ENCODE measurements at places on chromosomes 11 and 22. TPM values are rescaled to one million over a fixed set of nuclear protein-coding genes. Genes with fewer than 3 reads are reported as not detected.

DNA sequence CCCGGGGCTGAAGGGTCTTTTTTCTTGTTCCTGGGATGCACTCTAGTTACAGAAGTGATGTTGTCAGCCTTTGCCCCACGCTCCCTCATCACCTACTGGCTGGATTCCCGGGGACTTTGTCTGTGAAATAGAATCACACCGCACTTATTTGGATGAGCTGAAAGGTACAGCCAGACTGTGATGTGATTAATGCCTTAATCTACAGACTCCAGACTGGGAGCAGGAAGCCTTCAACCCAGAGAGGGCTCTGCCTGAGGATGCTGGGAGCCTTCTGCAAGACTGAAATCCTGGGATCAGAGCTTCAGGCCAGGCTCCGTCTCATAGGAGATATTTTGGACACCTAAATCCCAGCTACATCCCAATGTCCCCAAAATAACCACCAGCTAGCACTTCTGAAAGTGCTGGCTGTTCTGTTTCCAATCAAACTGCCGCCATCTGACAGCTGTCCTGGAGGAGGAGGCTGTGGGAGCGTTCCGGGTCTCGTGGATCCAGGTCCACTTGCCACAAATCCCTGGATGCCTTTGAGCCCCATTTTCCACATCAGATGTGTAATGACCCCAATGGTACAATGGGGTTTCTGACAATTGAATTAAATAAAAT is 688.5 kb downstream of the TBC1D22A start:
- no peak for DNase-seq

ANO5 gene
- total RNA-seq, result 0.12 TPM

DNA sequence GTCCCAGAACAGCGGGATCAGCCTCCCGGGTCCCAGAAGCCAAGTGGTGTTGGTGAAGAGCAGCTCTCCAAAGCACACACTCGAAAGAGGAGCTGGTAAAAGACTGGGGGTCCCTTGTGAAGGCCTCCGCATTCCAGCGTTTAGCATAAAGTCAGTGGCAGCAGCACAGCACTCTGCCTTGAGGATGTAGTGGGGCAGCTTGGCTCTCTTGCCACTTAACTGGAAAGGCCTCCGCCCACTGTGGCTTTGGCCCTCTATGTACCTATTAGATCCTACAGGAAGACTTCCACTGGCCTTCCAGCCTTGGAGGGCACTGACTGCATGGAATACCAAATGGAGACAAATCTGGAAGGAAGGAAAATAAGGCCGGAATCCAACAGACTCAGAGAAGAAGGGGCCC is 1455.3 kb downstream of the BRD1 start:
- no peak for DNase-seq

DNA sequence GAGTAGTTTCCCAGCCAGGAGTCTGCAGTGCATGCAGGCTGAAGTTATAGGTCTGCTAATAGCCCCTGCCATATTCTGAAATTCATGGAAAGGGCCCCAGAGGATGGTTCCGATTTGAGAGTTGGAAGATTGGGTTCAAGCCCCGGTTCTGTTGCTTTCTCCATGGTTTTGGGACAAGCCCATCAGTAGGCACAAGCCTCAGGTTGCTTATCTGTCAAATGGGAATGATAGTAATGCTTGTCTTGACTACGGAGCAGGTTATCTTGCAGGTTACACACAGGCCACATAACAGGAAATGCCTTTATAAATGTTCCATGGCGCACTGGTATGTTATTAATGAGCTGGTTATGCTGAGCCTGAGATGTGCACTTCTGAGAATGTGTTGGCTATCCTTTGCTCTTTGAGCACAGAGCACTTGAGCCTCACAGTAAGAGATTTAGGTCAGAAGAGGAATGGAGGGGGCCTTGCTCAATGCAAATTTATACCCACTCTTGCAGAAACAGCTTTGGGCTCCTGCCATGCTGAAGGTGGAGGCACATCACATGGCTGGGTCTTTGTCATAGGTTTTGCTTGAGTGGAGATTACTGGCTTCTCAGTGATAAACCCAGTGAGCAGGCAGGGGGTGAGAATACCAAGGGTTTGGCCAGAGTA is 47.1 kb downstream of the ZNRF3 start:
- DNase-seq, result no peak

OR52A1 gene
- not detected for total RNA-seq

PHLDA2 gene
- not detected for total RNA-seq

EXPH5 gene
- 3.2 TPM for total RNA-seq

BTBD18 gene
- not detected for total RNA-seq

DNA sequence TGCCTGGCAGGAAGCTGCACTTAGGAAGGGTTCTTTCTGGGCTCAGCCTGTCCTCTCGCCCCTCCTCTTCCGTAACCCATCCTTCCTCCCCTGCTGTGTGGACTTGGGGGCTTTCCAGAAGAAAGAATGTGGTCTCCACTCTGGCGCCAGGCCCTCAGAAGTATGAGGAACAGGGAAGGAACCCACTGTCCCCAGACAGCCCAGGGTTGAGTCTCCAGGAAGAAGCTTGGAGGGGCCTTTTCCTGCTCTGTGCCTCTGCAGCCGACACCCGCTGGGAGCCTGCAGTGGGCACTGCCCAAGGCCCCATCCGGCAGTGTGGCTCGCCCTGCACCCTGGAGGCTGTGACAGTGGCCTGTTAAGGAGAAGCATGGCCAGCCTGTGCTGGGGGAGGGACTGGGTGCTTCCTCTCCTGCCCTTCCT is 112.6 kb downstream of the ST3GAL4 start:
- DNase-seq, result no peak

CYB5R2 gene
- total RNA-seq, result 0.69 TPM

DNA sequence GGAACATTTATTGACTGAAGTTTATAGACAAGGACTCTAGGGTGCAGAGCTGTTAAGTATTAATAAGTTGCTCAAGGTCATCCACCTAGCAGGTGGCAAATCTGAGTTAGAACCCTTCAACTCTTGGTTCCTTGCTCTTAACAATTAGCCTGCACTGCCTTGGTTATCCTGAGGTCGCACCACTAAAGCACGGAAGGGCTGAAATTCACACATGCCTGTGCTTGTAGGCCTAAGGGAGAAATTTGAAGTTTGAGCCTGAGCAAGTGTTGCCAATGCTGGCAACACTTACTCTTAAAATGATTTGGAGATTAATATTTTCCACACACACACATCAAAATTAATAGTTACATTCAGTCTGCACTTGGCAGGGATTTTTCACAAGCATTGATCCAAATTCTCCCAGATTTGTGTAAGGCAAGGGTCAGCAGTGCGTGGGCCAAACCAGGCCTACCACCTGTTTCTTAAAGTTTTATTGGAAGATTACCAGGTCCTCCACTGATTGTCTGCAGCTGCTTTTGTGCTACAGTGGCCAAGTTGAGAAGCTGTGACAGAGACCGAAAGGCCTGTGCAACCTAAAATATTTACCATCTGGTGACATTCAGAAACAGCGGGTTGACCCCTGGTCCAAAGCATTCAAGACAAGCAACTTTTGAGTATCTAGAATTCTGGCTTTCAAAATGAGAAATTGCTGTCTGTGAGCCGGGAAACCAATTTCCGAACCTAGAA is 16.3 kb downstream of the APOL5 start:
- no peak for DNase-seq

GRCh38 chr11:32310214-32310601 is 125.1 kb downstream of the WT1 start:
- no peak for DNase-seq

DNA sequence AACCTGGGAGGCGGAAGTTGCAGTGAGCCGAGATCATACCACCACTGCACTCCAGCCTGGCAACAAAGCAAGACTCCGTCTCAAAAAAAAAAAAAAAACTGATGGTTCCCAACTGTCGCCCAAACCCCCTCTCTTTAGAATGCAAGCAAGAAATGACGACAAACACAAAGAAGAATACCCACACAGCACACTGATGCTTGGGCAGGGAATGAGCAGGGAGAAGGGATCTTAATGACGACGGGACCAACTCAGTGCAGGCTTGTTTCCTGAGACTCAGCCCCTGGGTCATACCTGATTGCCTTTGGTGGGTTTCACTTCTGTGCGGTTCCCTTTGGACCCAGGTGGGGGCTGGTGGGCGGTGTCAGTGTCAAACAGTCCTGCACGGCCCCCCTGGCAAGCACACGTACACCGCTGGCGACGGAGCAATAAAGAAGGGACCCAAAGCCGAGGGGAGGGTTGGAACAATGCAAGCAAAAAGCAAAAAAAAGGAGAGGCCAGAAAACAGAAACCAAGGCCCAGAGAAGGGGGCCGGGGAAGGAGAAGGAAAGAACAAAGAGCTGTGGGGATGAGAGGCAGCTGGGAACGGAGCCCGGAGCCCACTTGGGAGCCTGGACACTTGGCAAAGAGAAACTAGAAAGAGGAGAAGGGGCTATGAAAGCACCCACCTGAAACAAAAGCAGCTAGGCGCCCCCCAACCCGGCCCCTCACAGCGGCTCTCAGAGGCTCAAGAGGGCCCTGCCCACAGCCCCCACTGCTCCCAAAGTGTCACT is 99.6 kb downstream of the CELSR1 start:
- no peak for DNase-seq

OR4S1 gene
- total RNA-seq, result not detected

- no peak for DNase-seq
Observed at GRCh38 chr11:118234833-118235232, 10.0 kb upstream of the JAML start.

- DNase-seq, result no peak
Observed at GRCh38 chr22:36247955-36248354, 5.0 kb upstream of the APOL1 start.

DNA sequence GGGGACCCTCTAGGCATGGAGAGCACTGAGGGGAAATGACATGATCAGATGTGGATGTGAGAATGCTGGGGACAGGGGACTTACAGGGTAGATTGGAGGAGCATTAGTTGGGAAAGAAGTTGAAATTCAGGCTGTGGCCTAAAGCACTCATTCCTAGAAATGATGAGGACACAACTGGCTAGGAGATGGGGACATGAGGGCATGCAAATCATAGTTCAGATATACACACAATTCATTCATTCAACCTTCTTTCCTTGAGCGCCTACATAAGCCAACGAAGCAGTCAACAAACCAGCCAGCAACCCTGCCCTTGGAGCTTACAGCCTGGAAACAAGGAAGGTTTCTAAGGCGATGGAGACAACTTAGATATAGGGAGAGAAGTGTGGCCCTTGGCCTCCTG is 14.2 kb downstream of the CSF2RB start:
- no peak for DNase-seq

GRCh38 chr22:32501836-32502752 is 27.5 kb downstream of the FBXO7 start:
- DNase-seq, result no peak

- DNase-seq, result no peak
Observed at GRCh38 chr11:68181719-68182451, 31.2 kb downstream of the KMT5B start.

- no peak for DNase-seq
Observed at GRCh38 chr11:19075636-19076035, 15.1 kb upstream of the MRGPRX2 start.

DNA sequence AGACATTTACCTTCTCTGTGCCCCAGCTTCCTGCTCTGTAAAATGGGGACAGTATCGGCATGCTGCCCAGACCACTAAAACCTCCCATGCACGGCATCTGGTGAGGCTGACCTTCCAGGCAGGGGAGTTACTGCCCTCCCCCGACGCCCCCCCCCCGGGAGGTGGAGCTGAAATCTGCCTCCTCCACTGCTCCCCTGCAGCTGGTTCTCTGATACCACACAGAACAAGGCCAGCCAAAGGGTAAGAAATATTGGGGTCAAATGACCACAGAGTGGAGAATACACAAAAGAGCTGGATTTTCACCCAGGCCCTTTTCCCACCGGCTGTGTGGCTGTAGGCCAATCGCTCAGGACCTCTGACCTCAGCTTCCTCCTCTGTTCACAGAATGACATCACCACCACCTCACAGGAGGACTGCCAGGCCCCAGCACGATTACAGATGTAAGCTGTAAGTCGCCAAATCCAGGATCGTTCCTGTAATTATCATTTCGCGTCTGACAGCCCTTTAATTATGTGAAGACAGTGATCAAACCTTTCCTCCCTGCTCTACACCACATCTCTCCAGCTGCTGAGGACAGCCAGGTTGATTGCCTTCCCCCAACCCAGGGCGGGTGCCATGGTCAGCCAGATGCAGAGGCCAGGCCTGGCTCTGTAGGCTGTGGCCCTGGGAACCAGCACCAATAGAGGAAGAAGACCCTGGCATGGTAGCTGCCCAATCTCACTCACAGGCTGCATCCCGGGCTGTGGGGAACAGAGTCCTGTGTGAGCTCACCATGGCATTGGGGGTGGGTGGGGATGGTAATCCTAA is 35.7 kb upstream of the KLHL35 start:
- DNase-seq, result no peak
